Psoas muscle (tissue), 8 donors: ENCODE measurements at places on chromosomes 5 and 9.

DNA sequence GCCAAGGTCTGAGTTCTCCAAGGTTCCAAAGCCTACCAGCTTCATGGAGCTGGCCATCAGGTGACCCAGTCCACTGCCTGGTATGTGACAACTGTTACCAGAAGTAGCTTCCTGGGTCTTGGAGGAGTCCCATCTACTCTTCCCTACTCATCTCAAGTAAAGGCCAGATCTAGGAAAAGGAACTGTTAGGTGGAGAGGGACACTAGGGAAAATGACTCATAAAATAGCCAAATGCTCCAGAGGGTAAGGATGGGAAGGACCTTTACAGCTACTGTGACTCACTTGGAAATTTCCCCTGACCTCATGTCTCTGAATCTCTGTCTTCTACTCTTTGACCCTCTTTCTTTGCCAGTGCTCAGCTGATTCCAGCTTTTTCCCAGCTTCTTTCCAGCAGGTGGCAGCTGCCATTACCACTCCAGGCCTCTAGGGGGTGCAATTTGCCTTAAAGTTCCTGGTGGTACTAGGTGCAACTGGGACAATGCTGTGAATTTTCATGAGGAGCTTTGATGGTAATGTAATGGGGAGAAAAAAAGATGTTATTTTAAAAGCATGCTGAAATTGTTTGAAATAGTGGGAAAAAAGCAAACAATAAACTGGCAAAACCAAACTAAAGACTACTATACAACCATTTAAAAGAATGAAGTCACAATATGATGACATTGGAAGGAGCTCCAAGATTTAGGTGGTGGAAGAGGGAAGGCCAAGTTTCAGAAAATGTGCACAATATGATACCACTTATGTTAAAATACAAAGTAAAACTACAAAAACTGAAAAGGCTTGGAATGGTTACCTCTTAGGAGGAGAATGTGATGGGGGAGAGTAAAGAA lies 27.1 kb upstream of the MYORG start:
- DNase-seq = peak; percentile 78

GRCh38 chr9:116303886-116304538 lies 150.4 kb downstream of the PAPPA start:
- DNase-seq = no peak

GRCh38 chr5:132829742-132830435 lies 558 bp downstream of the SHROOM1 start:
- peak; percentile 79 for DNase-seq

GRCh38 chr9:93673839-93674334 lies 97.5 kb downstream of the PHF2 start:
- no peak for DNase-seq

DNA sequence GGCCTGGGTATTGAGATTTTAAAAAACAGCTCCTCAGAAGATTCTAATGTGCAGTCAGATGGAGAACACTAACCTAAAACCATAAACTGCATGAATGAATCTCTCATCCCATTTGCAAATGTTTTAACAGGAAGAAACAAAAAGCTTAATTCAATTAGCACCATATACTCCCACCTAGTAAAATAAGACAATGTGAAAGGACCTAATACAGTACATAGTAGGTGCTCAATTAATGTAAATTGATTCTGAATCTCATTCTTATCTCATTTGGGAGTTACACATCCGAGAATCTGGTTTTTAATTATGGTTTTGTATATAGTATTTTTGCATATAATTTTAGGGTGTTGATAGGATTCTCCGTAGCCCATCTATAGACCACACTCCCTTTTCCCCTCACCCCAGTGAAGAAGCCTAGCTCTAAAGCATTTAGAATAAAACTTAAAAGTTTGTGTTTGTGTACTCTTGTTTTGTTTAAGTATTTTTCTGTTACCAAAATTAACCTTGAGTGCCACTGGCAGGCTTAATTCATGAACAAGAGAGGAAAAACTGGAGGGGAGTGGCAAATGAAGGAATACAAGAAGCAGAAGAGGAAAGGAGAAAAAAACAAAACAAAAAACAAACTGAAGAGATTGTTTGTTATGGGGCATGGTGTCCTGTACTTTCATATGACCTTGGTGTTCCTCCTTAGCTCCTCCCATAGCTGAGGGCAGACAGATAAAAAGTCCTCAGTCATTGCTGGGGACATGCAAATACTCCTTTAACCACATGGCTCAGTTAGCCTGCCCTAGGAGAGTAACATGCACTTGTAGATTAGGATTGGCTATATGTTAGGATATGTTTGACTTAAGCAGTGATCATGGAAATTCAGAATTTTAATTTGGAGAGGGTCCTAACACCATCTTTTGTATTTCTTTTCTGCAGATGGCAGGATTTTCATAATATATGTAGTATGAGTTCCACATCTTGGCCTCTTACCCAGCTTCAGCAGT lies 1.2 kb downstream of the RNF14 start:
- DNase-seq = no peak

- DNase-seq = no peak
Measured at GRCh38 chr9:136140966-136141365, 22.3 kb upstream of the TMEM250 start.

- DNase-seq = no peak
Measured at GRCh38 chr9:18980189-18980588, 52.8 kb downstream of the SAXO1 start.

DNA sequence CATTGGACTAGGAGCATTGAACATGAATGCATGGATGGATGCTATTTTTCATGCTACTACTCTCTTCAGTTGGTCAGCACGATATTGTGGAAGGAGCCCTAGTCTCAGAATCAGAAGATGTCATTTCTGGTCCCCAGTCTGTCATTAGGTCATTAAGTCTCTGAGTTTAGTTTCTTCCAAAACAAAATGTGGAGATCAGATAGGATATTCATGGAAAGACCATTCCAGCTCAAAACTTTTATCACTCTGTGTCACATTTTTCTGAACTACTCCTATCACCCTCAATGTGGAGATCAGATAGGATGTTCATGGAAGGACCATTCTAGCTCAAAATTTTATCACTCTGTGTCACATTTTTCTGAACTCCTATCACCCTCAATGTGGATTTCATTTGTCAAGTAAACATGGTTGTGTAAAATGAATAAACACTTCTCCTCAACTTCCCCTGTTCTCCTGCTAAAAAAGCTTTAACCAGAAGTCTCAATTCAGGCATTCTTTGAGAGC lies 296.8 kb downstream of the MRPS30 start:
- no peak for DNase-seq

DNA sequence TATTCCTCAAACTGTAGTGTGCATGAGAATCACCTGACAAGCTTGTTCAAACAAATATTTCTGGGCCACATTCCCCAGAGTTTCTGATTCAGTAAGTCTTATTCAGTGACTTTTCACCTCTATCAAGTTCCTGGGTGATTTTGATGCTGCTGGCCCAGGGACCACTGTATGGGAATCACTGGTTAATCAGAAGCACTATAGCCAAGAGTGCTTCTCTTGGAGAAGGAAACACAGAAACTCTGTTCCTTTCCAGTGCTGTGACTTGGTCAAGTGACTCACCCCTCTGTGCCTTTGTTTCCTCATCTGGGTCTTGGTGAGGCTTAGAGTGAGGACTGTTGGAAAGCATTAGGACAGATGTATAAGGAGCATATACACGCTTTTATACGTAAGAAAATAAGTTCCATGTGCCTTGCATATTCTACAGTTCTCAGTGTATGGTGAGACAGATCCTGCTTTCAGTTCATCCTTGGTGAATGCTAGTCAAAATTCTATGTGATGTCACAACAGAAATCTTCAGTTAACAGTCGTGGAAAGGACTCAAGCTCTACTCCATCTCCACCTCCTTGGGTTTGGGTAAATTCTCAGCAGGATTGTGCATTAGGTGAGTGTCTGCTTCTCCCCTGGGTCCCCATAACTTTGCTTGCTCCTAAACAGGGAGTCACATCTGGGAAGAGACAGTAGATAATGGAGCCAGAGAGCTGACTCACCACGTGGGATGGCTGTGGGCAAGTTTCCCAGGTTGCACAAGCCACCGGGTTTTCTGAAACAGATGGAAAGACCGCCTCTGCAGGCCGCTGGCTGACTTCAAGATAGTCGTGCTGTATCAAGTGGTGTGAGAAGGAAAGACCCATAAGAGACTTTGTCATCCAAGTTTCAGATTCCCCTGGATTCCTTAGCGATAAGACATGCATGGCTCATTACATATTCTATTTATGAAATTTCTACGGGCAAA lies 117.0 kb downstream of the NXNL2 start:
- DNase-seq = peak; percentile 87

DNA sequence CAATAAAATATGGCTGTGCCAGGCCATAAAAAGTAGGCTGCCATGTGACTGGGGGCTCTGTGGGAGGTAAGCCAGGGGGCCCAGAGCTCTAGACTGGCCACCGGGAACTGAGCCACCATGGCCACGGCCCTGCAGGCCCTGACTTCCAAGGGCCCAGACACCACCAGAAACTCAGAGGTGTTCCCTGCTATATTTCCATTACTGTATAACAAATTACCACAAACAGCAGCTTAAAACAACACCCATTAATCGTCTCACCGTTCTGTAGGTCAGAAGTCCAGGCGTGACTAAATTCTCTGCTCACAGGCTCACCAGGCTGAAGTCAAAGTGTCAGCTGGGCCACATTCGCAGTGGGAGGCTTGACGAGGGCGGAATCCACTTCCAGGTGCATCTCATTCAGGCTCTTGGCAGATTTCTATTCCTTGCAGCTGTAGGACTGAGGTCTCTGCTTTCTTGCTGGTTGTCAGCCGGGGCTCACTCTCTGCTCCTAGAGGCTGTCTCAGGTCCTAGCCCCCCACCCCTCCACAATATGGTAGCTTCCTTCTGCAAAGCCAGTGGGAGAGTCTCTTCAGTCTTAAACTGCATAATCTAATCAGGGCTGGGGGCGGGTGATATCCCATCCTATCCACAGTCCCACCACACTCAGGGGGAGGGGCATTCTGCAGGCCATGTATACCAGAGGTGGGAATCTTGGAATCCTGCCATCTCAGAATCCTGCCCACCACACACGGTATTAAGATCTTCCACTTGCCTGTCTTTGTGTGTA lies 125.4 kb downstream of the C5orf15 start:
- DNase-seq = no peak

- no peak for DNase-seq
Measured at GRCh38 chr5:104652271-104652861, 1089.8 kb upstream of the NUDT12 start.

DNA sequence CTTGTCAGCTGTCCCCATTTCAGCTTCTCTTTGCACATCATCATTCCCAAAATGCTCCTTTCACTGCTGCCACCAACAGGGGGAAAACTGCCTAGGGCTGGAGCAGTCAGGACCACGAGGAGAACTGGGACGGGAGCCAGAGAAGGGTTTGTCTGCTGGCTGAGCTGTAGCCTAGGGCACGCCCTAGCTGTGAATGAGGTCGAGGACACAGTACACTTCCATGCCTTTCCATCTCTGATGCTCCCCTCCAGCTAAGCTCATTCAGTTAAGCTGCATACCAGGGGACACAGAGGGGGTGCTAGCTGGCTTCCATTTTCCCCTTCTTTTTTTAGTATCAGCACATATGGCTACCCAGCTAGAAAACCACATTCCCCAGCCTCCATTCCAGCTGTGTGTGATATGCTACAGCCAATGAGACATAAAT lies 64.7 kb downstream of the STK10 start:
- peak; percentile 59 for DNase-seq

DNA sequence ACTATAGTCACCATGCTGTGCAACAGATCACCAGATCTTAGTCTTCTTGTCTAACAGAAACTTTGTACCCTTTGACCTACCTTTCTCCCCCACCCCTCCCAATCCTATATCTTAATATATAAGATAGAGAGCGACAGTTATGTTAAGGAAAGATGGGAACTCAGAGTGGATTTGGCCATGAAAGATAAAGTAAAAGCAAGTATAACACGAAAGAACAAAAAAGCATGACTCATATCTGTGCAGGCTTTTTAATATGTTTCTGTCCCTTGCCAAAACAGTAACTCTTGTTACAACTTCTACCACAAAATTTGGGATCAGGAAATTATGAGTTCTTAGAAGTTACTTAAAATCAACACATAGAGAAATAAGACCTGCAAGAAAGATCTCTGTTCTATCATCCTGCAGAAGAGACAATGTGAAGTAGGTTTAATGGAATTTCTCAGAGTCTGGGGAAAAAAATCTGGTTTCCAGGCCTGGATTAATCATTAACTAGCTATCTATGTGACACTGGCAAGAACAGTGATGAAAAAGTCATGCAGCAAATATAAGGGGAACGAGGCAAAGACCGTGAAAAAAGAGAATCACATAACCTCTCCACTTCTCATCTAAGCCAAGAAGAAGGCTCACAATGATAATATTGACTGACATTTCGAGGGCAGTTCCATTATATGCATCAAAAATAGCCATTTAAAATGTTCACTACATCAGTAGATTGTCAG lies 18.6 kb downstream of the BAAT start:
- DNase-seq = no peak

- DNase-seq = no peak
Measured at GRCh38 chr9:95316274-95316673, 1.2 kb downstream of the FANCC start.

GRCh38 chr5:153513156-153513555 lies 22.7 kb downstream of the GRIA1 start:
- no peak for DNase-seq

- no peak for DNase-seq
Measured at GRCh38 chr9:4654084-4654483, 8.0 kb upstream of the PLPP6 start.

GRCh38 chr9:132572921-132573320 lies 9.5 kb upstream of the BARHL1 start:
- DNase-seq = no peak

DNA sequence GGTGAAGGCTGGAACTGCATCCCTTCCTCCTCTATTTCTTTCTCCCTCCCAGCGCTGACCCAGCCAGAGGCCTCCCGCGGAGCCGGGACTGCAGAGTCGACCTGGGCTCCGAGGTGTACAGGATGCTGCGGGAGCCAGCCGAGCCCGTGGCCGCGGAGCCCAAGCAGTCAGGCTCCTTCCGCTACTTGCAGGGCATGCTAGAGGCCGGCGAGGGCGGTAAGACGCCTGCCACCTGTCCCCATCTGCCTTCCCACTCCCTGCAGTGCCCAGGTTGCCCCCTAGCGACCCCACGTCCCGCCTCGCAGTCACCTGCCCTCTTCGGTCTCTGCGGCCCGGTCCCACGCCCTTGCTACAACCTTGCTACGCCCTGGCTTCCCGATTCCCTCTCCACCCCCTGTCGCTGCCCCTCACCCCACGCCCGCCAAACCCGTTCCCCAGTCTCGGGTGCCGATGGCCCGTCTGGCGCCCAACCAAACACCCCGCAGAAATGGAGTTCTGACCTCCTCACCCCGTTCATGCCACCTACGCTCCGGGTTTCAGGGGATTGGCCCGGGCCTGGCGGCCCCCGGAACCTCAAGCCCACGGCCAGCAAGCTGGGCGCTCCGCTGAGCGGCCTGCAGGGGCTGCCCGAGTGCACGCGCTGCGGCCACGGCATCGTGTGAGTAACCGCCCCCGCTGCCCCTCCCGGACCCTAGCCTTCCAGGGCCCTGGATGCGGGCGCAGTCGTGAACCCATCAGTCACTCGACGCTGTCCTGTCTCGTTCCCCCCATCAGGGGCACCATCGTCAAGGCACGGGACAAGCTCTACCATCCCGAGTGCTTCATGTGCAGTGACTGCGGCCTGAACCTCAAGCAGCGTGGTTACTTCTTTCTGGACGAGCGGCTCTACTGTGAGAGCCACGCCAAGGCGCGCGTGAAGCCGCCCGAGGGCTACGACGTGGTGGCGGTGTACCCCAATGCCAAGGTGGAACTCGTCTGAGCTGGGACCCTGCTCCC lies 14.1 kb downstream of the PDLIM4 start:
- no peak for DNase-seq
